Activated CD4-positive, CD25-positive, alpha-beta regulatory T cell treated with anti-CD3 and anti-CD28 coated beads, Interleukin-2, amount 50 U/mL, for 72 hours (primary cell): ENCODE measurements at places on chromosomes 12 and 14.
A peak's percentile ranks its signal among the peaks of the same experiment; 100 is the strongest.

DNA sequence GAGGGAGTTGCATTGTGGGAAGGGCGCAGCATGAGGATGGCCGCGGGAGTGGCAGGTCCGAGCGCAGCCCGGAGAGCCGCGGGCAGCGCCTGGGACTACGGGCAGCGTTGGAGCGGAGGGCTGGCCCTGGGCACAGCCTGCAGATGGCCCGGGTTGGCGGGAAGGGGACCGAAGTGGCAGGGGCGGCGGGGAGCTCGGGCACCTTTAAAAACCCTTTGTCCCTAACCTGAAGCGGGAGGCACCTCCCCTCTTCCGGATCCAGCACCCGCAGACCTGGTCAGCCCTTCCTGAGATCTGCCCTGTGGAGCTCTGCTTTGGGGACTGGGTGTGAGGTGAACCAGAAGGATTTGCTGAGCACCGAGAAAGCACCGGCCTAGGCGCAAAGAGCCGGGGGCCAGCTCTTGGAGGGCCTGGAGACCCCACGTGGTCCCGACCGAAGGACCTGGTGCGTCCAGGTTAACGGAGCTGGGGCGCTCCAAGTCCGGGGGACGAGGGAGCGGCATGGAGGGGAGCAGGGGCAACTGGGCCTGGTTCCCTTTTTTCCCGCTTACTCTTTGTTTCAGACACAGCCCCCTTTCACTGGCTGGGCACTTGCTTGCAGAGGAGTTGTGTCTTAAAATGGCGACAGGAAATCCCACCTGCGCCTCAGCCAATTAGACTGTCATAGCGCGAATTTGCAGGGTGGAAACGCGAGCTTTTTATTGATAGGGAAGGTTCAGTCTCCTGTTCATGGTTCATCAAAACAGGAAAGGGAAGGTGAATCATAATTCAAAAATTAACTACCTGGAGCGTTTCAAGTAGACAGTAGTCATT is 792 bp upstream of the SLC38A1 start:
- DNase-seq: peak; percentile 61

DNA sequence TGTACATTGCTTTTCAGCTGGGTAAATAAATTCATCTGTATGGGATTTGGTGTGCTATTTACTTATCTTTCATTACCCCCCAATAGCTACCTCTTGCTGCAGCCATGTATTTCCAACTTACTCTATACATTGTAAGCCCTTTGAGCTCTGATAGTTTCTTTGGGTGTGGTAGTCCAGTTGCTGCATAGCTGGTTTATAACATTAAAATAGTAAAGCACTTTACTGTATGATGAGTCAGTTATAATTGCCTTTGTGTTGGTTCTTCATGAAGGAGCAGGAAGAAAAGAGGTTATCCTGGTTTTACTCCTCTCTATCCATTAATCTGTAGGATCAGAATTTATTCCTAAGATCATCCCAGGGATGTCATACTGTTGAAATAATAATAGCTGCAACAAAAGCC is 15.7 kb downstream of the TBC1D30 start:
- DNase-seq: no peak

GRCh38 chr12:51323317-51323960 is 535 bp downstream of the BIN2 start:
- peak; percentile 43 for DNase-seq

- no peak for DNase-seq
These were observed 12.4 kb downstream of the EIF2B1 start for GRCh38 chr12:123621101-123621500.

- DNase-seq: no peak
These were observed at the start of gene NOXRED1 for GRCh38 chr14:77423423-77423822. Gene NOXRED1 (minus strand): TSS chr14:77423523. CDS start chr14:77422889, 634 bp downstream.

- no peak for DNase-seq
These were observed 24.0 kb downstream of the FGF6 start for GRCh38 chr12:4421590-4422031.

DNA sequence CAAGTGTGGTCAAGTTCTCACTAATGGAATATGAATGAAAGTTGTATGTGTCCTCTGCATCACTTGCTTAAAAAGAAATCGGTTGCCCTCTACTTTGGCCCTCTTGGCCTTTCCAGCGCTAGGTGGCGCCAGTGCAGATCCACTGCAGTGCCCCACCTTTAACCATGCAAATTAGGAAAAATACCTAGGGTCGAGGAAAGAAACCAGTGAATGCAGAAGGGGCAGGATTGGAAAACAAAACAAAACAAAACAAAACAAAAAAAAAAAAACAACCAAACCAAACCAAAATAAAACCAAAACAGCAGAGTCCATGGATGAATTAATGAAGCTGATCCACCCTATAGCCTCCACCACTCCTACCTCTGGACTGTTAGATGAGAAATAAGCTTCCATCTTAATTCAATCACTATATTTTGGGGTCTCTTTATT is 12.9 kb upstream of the NEMF start:
- peak; percentile 84 for DNase-seq

GRCh38 chr12:54360717-54361456 is 3.4 kb downstream of the GPR84 start:
- DNase-seq: no peak

- no peak for DNase-seq
These were observed 767 bp upstream of the CRY1 start for GRCh38 chr12:107094183-107094448.

GRCh38 chr14:50599700-50600444 is 39.9 kb downstream of the ATL1 start:
- no peak for DNase-seq

GRCh38 chr12:102043928-102044327 is 17.9 kb downstream of the WASHC3 start:
- DNase-seq: no peak

DNA sequence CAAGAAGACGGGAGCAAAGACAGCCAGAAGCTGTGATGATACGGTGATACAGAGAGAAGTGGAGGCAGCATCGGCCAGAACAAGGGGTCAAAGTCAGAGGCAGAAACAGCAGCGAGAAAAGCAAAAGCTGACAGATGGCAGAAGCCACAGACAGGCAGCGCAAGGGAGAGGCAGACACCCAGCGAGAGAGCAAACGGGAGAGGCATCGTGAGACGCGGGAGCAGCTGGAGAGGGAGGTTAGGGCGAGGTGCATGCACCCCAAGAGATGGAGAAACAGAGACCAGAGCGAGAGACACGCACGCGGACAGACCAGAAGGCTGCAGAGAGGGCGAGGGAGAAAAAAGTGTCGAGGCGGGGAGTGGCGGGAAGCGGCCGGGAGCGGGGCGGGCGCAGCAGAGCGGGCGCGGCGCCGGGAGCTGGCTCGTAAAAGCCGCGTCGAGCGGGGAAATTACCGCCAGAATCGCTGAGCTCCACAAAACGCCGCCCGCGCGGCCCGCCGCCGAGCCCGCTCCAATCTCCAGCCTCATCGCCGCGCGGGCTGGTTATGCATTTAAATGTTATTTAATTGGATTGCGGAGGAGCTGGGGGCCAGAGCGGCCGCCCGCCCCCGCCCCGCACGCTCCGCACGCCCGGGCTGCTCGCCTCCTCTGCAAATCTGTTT is 15.6 kb downstream of the SMUG1 start:
- peak; percentile 37 for DNase-seq

DNA sequence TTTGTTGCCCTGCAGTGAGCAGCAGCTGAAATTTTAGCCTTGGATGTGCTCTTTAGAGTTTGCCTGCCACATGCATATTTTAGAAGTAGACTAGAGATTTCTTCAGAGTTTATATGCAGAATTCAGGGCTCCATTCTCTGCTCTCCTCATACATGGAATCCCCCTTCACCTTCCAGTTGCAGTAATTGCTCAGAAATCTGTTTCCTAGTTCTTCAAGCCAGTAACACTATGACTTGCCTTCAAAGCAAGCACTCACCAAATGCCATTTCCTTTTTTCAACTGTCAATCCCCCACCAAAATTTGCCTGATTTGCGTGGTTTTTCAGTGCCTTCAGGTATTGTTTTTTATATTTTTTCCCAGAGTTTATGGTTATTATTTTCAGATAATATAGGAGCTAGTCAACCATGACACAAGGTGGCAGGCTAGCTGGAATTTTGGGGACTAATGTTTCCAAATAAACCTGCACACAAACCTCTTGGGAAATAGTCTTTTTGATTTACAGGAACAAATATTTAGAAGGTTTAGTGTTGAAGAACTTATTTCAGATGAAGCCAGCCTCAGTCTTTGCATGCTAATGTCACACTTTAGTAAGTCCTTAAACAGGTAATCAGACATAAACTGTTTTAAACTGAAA is 79.2 kb downstream of the ASCL1 start:
- no peak for DNase-seq

DNA sequence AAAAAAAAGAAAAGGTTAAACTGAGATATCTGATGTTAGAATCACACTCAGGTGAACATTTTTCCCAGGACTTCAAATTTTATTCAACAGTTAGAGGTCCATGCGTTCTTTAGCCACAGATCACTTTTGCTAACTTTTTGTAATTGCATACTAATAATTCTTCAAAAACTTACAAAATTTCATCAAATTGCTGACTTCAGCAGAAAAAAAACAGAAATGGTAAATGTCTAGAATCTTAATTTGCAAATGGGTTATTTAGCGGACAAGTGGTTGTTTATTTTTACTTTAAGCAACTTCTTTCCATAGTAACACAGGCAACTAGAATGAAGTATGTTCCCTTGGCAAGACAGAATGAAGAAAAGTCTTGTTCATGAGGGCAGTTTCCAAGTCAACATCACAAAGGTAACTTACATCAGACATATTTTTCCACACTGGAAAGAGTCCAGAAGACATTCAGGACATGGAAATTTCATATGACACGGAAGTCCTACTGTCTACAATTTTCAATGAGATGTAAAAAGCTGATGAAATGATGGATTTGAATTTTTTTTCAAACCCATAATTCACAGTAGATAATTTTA is 62.5 kb upstream of the SOX5 start:
- DNase-seq: no peak

GRCh38 chr12:58540480-58541299 is 379.6 kb downstream of the LRIG3 start:
- no peak for DNase-seq

DNA sequence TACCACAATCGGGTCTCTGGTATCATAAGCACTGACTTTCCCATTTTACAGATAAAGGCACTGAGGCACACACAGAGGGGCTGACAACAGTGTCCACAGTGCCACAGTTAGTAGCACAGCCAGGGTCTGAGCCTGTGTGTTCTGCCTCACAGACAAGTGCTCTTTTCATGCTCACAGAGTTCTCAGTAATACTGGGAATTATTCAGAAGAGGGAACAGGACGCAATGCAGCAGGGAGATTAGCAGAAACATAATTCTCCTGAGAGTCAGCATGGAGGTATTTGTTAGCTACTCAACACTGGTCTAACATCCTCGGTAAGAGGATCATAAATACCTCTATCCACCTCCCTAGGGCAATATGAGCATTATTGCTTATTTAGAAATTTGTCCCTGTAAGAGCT is 219.3 kb upstream of the EEA1 start:
- DNase-seq: no peak

GRCh38 chr12:51320311-51320694 is 3.7 kb downstream of the BIN2 start:
- DNase-seq: no peak

- DNase-seq: no peak
These were observed 87.9 kb downstream of the PHLDA1 start for GRCh38 chr12:75943730-75944096.

- no peak for DNase-seq
These were observed 14.9 kb upstream of the IFT81 start for GRCh38 chr12:110109037-110109836.

GRCh38 chr14:91173904-91174303 is 60.0 kb downstream of the DGLUCY start:
- DNase-seq: no peak

DNA sequence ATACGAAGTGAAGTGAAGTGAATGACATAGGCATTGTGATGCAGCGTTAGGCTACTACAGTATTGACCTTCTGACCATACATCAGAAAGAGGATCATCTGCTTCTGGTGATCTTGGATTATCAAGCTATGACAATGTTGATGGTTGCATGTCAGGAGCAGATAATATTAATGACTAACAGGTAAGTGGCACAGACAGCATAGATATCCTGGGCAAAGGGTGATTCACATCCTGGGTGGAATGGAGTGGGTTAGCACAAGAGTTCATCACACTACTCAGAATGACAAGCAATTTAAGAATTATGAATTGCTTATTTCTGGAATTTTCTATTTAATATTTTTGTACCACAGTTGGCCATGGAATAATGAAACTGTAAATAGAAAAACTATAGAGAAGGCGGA is 397.9 kb upstream of the ATP2B1 start:
- DNase-seq: no peak

DNA sequence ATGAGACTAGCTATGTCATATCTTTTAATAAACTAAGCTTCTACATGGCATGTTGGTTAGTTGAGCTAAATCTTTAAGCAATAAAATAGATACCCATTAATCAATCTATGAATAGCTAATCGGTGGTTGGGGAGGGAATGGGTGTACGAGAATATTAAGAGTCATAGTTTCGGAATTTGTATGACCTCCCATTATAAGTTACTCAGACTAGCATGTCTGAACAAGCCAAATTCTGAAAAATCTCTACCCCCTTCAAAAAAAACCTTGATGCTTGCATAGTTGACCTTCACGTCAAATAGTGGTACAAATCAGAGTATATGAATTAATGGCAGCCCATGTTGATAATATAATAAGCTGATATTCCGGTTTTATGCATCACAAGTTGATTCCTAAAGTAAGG is 60.0 kb downstream of the PLEKHG7 start:
- DNase-seq: no peak

DNA sequence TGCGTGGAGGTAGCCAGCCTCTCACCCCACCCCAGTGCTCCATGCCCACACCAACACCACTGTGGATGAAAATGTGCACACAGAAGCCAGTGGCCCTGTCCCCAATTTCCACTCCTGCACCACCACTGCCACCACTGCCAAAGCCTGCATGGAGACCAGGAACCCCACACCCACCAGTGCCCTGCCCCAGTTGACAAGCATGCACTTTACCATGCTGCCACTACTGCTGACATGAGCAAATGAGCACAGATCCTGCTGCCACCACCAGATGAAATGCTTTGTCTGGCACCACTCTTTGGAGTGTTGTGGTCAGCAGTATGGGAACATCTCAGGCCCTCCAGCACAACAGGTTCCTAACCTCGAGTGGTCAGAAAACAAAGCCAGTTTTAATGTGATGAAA is 104.1 kb downstream of the ATXN7L3B start:
- DNase-seq: no peak

GRCh38 chr14:33993246-33993645 is 42.4 kb upstream of the EGLN3 start:
- DNase-seq: no peak

DNA sequence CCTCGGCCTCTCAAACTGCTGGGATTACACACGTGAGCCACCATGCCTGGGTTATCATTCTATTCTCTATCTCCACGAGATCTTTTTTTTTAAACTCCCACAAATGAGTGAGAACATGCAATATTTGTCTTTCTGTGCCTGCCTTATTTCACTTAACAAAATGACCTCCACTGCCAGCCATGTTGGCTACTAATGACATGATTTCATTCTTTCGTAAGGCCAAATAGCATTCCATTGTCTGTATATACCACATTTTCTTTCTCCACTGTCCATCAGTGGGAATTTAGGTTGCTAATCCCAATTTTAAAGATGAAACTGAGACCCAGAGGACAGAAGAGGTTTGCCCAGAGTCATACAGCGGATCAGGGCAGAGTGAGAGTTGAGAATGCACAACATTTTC is 10.9 kb upstream of the TRPV4 start:
- DNase-seq: no peak
